Esophagus (tissue), 2 donors: ENCODE measurements at places on chromosomes 16 and 17. TPM values are rescaled to one million over a fixed set of nuclear protein-coding genes. Genes with fewer than 3 reads are reported as not detected.

The KRTAP9-8 gene
- polyA plus RNA-seq, result not detected

The FOXC2 gene
- polyA plus RNA-seq, result 0.18 TPM

The TGFB1I1 gene
- polyA plus RNA-seq, result 28.2 TPM

The STAC2 gene
- 0.07 TPM for polyA plus RNA-seq

The NPIPB12 gene
- polyA plus RNA-seq, result 67.5 TPM

The CRK gene
- polyA plus RNA-seq, result 23.8 TPM

The C16orf90 gene
- not detected for polyA plus RNA-seq

The LPO gene
- polyA plus RNA-seq, result not detected

The TEKT5 gene
- 0.22 TPM for polyA plus RNA-seq

The C1QTNF8 gene
- polyA plus RNA-seq, result not detected

The METRNL gene
- 169 TPM for polyA plus RNA-seq

The CD19 gene
- polyA plus RNA-seq, result 0.41 TPM

The CNGB1 gene
- 0.04 TPM for polyA plus RNA-seq

The CD300LB gene
- polyA plus RNA-seq, result 0.11 TPM

The CHST4 gene
- polyA plus RNA-seq, result not detected

The GAA gene
- polyA plus RNA-seq, result 10.1 TPM
